ENCODE measurements at places on chromosomes 12 and 14.
A peak's percentile ranks its signal among the peaks of the same experiment; 100 is the strongest.

- DNase-seq: no peak
Observed at GRCh38 chr12:48868451-48868850, 2.8 kb upstream of the RND1 start.

- DNase-seq: no peak
Observed at GRCh38 chr14:97295108-97295710, 498.0 kb downstream of the VRK1 start.

GRCh38 chr12:116319898-116320621 lies 42.6 kb upstream of the MED13L start:
- no peak for DNase-seq

GRCh38 chr14:26138764-26139445 lies 458.9 kb downstream of the NOVA1 start:
- no peak for DNase-seq

- no peak for DNase-seq
Observed at GRCh38 chr14:71595441-71595840, 336.8 kb upstream of the RGS6 start.

DNA sequence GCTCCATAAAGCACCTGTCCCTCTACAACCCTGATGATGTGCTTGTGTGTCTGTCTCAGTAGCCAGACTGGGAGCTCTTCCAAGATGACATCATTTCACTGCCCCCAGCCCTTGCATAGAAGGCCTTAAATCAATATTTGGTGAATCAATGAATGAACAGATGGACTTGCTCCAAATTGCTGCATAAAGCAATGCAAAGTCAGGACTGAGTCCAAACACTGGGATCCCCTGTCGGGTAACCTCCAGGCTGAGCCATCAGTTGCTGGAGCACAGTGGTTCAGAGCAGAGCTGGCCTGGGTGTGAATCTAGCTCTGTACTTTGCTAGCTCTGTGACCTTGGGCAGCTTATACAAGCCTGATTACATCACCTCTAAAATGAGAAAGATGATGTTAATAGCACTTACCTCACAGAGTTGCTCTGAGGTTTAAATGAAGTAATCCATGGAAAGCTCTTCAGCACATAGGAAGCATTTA lies 120.3 kb upstream of the VASH1 start:
- no peak for DNase-seq

DNA sequence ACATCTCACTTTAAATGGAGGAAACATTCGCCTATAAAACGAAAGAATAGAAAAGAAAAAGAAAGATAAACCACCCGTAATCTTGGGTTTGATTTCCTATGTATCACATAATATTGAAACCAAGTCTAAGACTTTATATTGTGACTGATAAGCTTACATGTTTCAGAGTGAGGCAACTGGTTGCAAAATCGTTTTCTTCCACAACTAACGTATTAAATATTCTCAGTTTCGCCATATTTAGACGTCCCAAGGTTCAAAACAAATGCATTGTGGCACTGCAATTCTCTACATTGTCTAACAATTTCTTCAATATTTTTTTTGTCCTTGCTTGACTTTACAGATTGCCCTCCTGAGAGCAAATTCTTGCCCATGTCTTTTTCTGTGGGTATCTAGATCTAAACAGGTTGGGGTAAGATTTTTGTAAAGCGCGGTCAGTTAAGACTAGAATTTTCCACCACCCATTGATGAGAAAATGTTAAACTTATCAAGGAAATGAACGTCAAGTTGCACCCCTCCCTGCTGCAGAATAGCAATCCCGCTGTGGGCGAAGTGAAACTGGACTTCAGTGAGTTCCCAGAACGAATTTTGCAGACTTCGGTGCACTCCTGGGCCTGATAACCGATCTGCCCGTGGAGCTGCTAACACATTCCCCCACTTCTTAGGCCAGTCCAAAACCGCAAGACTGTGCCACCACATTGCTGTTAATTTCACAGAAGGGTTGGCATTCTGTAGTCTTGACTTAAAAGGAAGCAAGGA lies 2.7 kb downstream of the TBX3 start:
- DNase-seq: no peak

GRCh38 chr14:62776300-62776699 lies 269.0 kb downstream of the KCNH5 start:
- DNase-seq: no peak

DNA sequence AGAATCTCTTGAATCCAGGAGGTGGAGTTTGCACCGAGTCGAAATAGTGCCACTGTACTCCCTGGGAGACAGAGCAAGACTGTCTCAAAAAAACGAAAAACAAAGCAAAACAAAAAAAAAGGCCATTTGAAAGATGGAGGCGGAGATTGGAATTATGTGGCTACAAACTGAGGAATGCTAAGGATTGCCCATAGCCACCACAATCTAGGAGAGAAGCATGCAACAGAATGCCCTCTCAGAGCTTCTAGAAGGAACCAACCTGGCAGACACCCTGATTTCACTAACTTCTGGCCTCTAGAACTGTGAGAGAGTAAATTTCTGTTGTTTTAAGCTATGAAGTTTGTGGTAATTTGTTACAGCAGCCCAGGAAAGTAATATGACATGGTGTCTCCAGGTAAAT lies 50.1 kb upstream of the LIMA1 start:
- DNase-seq: no peak

DNA sequence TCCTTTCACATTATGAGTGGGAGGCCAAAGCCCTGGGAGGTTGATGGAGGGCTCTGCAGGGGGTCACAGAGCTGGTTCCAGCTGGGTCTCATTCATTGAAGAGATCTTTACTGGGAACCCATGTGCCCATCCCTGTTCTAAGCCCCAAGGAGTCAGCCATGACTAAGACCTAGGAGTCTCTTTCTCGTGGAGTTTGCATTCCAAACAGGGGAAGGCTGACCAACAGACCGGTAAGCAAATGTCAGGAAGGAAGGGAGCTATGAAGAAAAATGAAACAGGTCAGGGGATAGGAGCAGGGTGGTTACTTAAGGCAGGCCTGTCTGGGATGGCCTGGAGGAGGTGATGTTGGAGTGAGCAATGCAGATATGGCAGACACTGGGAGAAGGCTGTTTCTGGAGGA lies 31.5 kb downstream of the SYNDIG1L start:
- no peak for DNase-seq

GRCh38 chr14:93978735-93979134 lies 2.4 kb upstream of the ASB2 start:
- DNase-seq: no peak

GRCh38 chr12:25689996-25690501 lies 137.0 kb upstream of the LMNTD1 start:
- no peak for DNase-seq

DNA sequence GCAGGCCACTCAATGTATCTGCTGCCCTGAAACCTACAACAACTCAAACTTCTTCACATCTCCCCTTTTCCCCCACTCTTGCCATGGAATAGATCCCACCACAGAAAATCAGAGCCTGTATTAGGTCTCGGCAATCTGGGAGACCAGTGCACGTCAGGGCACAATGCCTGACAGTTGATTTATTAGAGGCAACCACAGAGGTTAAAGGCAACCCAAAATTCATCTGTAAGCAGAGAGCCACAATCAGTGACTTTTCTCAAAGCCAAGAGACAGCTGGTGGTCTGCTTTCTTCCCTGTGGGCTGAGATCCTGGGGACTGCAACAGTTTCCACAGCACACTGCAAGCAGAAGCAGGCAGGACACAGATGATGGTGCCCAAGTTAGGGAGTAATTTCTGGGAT lies 169.0 kb upstream of the NTF3 start:
- DNase-seq: no peak

GRCh38 chr12:118188690-118189371 lies 52.9 kb downstream of the PEBP1 start:
- DNase-seq: no peak

GRCh38 chr14:96165493-96166436 lies 38.9 kb upstream of the BDKRB2 start:
- DNase-seq: no peak

GRCh38 chr14:77890873-77891272 lies 91.0 kb downstream of the ADCK1 start:
- DNase-seq: no peak

GRCh38 chr12:105420659-105421240 lies 90.3 kb downstream of the C12orf75 start:
- peak; percentile 37 for DNase-seq

DNA sequence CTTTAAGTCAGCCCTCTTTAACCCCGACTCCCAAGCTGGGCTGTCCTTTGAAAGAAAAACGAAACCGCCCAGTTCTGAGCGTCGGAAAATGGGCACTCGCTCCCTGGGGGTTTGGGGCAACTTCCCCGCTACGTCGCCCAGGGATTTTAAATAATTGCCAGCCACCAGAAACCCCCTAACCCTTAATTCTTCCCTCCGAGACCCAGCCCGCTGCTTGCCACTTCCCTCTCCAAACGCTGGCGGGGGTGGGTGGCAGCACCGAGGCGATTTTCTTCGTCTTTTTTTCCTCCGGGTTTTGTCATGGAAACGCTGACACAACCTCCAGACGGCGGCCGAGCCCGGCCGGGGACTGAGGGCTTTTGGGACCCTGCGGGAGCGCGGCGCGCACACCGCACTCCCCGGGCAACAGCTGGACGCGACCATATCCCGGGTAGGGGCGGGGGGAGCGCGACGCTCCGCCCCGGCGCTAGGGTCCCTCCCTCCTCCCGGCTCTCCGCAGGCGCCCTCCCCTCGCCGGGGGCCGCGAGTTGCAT lies at the start of gene CHST11:
CHST11 (plus strand) TSS at position 532 of the 533 bp plus-strand sequence.
- peak; percentile 56 for DNase-seq

DNA sequence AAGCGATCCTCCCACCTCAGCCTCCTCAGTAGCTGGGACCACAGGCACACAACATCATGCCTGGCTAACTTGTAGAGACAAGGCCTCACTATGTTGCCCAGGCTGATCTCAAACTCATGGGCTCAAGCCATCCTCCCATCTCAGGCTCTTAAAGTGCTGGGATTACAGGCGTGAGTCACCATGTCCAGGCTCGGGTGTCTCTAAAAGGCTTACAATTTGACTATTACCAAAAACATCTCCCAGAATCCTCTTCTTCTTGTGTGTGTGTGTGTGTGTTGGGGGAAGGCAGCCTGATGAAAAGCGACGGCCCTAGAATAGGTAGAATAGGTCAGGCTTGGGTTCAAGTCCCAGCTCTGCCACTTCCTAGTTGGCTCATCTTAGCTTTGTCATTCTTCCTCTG lies 16.8 kb downstream of the MSI1 start:
- no peak for DNase-seq

- no peak for DNase-seq
Observed at GRCh38 chr12:77007476-77007875, 57.9 kb downstream of the E2F7 start.

DNA sequence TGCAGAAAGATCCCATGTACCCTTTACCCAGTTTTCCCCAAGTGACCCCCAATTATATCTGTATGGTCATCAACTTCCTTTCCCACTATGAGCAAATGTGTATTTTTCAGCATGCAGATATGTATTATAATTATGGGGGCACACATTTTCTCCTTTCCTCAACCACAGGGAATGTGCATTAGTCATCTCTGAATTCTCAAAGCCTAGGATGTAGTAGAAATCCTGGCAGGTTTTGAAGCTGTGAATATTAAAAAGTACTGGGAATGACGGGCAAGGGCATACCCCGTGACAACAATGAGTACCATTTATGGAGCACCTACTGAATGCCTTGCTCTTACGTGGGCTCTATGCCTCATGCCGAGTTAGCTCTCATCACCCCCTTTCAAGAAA lies 71.5 kb downstream of the VWF start:
- DNase-seq: no peak

- DNase-seq: peak; percentile 82
Observed at GRCh38 chr12:6914246-6914946, at the start of gene ENO2. ENO2 (plus strand) TSS chr12:6914580; CDS start chr12:6915833, 1,253 bp downstream.

- no peak for DNase-seq
Observed at GRCh38 chr12:2614341-2614740, 180.4 kb upstream of the FKBP4 start.

GRCh38 chr12:92191061-92191460 lies 45.4 kb upstream of the BTG1 start:
- no peak for DNase-seq

GRCh38 chr12:62714774-62715721 lies 219.9 kb downstream of the PPM1H start:
- DNase-seq: no peak

- no peak for DNase-seq
Observed at GRCh38 chr12:23169012-23169695, 544.2 kb downstream of the ETNK1 start.

DNA sequence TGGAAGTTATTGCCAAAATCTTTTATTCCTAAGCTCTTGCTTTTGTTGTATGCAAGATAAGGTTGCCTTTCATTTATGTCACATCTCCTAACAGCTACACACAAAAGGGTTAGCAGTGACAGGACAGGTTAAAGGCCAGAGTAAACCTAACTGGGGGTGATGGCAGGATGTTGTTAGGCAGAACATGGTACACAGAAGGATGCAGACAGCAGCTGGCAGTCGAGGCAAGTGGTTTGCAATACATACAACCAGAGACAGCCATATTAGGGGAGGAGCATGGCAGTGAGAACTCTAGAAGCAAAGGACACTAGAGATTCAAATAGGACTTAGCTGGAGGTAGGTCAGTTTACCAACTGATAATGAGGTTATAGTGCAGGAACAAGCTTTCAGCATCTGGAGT lies 2.7 kb upstream of the ABCD2 start:
- no peak for DNase-seq

DNA sequence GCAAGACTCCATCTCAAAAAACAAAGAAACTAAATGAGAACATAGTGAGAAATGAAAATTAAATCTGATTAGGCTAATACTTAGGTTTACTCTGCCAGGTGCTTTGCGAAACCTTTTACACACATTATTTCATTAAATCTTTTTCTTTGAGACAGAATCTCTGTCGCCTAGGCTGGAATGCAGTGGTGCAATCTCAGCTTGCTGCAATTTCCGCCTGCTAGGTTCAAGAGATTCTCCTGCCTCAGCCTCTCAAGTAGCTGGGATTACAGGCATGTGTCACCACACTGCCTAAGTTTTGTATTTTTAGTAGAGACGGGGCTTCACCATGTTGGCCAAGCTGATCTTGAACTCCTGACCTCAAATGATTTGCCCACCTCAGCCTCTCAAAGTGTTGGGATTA lies 21.9 kb upstream of the EEA1 start:
- no peak for DNase-seq

DNA sequence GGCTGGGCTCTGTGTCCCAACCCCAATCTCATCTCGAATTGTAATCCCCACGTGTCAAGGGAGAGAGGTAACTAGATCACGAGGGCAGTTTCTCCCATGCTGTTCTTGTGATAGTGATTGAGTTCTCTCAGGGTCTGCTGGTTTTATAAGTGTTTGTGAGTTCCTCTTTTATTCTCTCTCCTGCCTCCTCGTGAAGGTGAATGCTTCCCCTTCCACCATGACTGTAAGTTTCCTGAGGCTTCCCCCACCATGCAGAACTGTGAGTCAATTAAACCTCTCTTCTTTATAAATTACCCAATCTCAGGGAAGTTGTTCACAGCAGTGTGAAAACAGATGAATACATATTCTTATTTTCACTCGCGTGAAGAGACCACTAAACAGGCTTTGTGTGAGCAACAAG lies 148.2 kb downstream of the TMEM30B start:
- no peak for DNase-seq

DNA sequence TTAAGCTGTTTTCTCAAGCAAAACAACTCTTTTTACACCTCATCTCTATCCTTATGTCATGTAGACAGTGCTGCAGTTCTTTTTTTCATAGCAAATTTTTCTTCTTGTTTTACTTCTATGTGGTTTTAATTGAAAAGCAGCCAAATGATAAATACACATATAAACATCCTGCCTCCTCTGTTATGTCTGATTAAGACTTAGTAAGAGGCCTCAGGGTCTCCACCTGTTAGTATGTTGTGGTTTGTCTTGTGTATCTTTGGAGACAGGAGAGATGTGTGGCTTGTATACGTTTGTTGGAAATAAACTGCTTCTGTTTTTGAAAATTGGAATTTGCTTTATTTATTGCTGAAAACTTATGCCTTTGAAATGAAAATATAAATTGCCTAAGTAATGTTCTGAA lies 32.0 kb downstream of the PEX5 start:
- DNase-seq: no peak

GRCh38 chr12:84077679-84078078 lies 834.9 kb downstream of the SLC6A15 start:
- DNase-seq: no peak
